Central memory CD8-positive, alpha-beta T cell (primary cell): ENCODE measurements at places on chromosomes 7 and 10.

- peak; percentile 47 for DNase-seq
Observed at GRCh38 chr7:107579885-107580715, at the start of gene BCAP29. Gene BCAP29 (plus strand): TSS chr7:107580246. CDS start chr7:107580773, 527 bp downstream.

DNA sequence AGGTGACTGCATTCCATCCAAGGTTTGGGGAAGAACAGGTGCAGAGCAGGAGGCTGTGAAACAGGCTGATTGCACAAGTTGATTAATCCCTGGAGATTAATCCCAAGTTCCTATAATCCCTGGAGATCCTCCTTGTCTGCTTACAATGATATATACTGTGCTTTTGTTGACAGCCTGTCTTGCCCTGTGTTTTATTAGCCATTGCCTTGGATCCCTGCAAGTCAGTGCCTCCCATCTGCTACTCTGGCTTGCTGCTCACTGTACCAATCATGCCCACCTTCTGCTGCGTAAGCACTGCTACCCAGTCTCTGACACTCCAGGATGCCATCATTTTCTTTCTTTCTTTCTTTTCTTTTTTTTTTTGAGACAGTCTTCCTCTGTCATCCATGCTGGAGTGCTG is 65.4 kb downstream of the ANKRD61 start:
- no peak for DNase-seq

DNA sequence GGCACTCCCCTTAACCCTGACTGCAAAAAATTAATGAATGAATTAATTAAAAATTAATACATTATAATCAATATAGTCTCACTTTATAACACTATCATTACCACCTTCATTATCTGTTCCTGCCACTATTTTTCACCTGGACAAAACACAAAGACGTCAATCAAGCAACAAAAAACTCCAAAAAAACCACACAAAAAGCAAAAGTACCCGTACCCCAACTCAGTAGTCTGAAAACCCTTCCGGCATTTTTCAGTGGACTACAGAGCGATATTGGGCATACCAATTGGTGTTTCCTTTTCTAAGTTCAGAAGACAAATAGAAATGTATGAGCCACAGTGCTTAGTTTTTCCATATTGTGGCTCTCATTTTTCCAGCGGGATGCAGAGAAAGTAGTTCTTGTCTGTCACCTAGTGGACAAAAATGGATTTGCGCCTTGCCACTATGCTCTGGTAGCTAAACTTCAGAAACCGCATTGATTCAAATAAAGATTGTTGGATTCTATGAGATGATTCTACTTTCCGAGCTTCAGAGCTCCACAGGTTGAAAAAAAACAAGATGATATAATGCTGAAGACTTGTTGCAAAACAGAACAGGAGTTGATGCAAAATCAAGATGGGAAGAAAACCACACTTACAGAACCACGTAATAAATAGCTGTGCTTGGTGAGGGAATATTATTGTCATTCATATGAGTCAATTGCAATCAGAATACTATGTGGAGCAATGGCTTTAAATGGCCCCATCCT is 50.6 kb upstream of the ITGB1 start:
- DNase-seq = peak; percentile 32

DNA sequence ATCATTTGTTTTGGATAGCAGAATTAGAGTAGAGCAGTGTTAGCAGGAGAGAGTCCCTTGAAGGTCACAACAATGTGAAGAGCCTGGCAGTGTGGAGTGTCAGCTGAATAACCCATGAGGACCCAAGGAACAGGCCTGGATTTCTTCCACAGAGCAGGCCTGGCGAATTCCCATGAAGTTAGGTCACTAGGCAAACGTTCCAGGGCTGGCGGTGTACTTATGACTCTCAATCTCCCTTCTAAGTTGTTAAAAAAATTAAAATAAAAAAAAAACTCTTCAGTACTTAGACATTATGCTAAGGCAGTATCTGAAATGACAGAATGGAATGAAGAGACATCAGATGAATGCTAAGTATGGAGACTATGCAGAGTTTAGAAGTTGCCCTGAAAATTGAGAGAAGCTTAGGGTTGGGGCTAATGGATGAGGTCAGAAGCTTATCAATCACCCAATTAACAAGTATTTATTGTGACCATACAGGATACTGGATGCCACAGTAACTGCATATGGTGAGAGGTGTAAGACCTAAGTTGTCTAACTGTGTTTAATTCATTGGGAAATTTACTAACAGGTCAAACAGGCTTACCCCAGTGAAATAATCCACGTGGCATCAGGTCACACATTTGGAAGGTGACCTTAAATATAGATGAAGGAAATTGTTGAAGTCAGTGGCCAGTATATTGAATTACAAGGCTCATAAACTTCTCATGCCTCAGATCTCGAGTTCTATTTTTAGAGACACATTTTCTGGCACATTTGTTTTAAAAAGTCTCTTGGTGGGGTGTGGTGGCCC is 126.2 kb upstream of the NRP1 start:
- DNase-seq = no peak

DNA sequence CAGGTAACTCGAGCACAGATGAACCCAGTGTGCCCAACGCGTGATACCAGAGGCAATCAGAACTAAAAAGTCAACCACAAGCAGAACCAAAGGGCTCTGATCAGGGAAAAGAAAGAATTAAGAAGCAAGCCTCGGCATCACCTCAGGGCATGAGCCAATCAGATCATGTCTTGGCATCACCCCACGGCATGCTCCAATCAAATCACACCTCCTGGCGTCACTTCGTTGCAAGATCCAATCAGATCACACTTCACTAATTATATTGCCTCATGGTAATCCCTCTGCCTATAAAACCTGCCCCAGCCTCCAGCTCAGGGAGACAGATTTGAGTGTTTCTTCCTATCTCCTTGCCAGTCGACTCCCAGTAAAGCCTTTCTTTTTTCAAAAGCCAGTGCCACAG is 46.8 kb downstream of the TYW1B start:
- DNase-seq = no peak

DNA sequence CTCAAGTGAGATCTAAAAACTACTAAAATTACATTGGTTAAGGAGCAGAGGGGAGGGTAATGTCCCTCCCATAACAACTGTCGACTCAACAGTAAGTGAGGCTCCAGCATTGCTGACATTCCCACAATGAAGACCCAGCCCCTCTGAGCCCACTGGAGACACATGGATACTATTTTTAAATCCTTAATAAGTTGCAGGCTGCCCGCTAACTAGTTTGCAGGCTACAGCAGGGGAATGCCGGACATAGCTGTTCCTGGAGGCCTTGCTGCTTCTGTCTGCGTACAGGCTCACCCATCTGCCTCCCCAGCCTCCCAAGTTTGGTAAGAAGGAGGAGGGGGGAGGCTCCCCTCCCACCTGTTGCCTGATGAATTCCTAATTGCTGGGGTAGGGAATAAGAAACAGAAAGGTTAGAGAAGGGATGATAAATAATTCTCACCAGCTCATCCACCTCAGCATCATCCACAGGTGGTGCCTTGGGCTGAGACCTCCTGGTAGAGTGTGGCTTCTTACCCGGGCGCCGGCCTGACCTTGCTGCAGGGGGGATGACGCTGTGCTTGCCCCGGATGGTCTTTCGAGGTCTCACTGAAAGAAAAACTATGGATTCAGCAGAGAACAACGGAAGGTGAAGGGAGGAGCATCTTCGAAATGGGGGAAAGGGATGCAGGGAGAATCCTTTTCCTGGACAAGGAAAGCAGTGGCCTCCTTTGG is 10.1 kb downstream of the FZD9 start:
- no peak for DNase-seq

- no peak for DNase-seq
Observed at GRCh38 chr7:127782075-127782474, 130.1 kb downstream of the SND1 start.

- DNase-seq = no peak
Observed at GRCh38 chr10:7525314-7526016, 114.6 kb upstream of the SFMBT2 start.

DNA sequence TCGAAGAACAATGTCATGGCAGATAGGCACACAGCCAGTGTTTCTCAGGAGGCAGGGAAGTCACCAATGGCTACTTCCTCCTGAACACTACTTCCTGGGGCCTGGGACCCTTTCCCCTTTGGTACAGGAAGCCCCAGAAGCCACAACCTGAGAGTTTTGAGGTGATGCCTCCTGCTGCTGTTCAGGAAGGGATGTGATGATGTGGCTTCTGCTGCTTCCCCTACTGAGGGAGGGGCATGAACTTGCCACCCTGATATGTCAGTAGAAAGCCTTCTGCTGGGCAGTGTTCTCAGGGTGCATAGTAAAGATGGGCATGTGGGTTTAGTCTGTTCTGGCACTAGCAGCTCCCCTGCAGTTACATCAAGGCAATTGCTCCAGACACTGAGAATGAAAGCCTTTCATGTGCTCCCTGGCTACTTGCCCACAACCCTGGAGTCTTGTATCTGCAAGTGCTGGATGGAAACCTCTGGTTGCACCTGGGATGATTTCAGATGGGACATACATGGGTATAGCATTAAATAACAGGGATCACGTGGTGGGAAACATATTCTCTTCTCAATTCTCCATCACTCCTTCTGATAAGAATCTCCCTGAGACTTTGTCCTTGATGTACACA is 69.3 kb downstream of the ADRA2A start:
- DNase-seq = no peak

GRCh38 chr10:52491246-52491995 is 177.3 kb downstream of the DKK1 start:
- no peak for DNase-seq
